Heart right ventricle (tissue), 16 donors: ENCODE measurements at places on chromosomes 7 and 10. TPM values are rescaled to one million over a fixed set of nuclear protein-coding genes. Genes with fewer than 3 reads are reported as not detected.

Gene NEURL1
- 0.57 TPM for total RNA-seq

Gene OR6V1
- total RNA-seq: not detected

GRCh38 chr7:66355756-66356155 is 150.6 kb downstream of the TPST1 start:
- DNase-seq: no peak

GRCh38 chr10:79038841-79039201 is 29.9 kb upstream of the ZMIZ1 start:
- DNase-seq: no peak

DNA sequence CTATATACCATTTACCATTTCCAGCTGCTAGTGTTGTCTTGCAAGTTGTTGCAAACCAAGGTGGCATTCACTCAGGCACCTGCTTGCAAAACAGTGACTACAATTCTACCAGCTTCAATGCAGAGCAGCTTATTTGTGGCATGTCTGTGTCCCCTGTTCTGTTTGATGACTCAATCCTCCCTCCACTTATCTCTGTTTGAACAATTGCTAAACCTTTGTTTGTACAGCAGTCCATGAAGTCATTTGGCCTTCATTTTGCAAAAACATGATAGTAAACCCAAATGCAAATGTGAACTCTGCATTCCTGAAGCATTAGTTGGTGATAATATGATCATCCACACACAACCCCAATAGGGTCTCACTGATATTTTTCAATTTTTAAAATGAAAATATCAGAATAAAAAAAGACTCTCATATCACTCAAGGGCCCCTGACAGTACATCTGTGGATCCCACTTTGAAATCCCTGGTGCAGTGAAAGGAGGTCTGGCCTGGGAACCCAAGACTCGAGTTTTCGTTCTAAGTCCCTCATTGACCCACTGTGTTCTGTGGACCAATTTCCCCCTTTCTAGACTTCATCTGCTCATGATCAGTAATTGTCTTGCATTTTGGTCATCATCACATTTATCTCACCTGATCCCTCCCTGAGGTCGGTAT is 425.4 kb downstream of the RPS24 start:
- DNase-seq: no peak

DNA sequence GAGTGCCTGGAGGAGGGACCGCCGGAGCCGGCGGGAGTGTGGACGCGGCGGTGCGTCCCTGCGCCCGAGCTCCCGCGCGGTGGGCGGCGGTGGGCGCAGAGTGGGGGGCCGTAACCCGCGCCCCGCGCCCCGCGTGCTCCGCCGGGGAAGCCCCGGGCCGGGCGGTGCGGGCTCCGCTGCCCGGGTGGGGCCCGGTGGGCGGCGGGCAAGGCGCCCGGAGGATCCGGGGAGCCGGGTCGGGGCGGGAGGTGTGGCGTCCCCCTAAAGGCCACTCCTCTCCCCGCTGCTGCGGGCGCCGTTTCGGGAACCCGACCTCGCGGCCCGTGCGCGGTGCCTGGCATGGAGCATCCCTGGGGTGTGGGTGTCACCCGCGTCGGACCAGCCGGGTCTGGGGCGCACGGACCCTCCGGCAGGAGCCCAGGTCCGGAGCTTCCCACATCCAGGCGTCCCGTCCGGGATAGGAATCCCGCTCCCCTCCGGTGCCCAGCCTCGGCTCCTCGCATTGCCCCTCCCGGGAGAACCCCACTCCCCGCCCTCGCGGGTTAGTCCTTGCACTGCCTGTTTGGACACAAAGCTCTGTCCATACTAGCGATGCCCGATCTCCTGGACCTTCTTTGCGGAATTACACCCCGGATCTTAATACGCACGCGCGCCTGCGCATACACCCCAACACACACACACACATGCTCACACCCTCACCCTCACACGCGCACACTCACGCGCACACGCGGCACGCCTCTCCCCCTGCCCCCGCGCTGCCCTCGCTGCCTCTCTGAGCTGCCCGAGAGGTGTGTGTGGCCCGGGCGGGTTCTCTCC is 723 bp downstream of the MTURN start:
- DNase-seq: peak; percentile 67

- DNase-seq: no peak
Measured at GRCh38 chr7:3981281-3981680, 680.2 kb downstream of the SDK1 start.

DNA sequence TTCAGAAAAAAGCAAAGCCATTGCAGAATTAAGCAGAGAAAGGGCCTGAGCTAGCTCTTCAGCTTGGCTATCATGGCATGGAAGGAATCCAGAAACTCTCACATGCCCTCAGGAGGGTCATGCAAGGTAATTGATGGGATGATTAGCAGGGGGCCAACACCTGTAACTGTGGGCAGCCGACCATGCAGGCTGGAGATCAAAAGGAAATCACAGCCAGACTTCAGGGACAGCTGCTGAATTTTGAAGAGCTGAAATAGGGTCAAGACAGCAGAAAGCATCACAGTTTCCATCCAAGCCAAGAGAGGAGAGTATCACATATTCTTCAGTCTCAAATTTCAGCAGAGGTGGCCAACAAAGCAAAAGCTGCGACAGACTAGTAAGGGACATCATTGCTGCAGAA is 239.6 kb upstream of the STEAP1 start:
- no peak for DNase-seq

DNA sequence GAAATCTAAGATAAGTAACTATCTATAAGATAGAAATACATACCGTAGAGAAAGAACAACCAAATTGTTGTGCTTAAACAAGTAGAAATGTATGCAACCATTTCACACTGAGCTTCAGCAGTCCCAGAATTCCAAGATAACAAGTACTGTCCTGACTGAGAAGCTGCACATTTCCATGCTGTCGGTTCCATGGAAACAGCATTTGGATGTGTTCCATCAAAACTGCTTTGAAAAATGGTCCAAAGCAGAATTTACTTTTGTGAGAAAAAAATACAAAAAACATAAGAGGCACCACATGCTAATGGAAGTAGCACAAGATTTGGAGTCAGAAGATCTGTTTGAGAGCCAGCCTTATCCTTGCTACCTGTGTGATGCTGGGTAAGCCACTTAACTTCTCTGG is 92.6 kb downstream of the MTERF1 start:
- no peak for DNase-seq

GRCh38 chr7:25282194-25282593 is 53.9 kb upstream of the NPVF start:
- no peak for DNase-seq

GRCh38 chr7:104152468-104152867 is 55.3 kb downstream of the ORC5 start:
- no peak for DNase-seq

Gene GDF2
- not detected for total RNA-seq

Gene FEZF1
- total RNA-seq: not detected

DNA sequence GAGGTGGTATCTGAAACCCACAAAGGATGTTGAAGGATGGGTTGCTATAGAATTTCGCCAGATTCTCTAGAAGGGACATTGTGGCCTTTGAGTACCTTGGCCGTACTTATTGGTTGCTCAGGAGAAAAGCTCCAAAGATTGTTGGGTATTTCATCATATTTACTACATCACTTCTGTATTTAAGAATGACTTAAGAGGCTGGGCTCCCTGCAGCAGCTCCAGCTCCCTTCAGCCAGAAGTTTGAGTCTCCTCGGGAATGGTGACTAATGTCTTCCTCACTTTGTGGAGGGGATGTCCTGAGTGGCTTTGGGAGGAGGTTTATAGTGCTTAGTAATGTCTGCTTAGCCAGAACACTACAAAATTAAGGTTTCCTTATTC is 18.1 kb downstream of the MINDY4 start:
- DNase-seq: no peak

GRCh38 chr7:82241356-82241755 is 202.2 kb downstream of the CACNA2D1 start:
- no peak for DNase-seq

DNA sequence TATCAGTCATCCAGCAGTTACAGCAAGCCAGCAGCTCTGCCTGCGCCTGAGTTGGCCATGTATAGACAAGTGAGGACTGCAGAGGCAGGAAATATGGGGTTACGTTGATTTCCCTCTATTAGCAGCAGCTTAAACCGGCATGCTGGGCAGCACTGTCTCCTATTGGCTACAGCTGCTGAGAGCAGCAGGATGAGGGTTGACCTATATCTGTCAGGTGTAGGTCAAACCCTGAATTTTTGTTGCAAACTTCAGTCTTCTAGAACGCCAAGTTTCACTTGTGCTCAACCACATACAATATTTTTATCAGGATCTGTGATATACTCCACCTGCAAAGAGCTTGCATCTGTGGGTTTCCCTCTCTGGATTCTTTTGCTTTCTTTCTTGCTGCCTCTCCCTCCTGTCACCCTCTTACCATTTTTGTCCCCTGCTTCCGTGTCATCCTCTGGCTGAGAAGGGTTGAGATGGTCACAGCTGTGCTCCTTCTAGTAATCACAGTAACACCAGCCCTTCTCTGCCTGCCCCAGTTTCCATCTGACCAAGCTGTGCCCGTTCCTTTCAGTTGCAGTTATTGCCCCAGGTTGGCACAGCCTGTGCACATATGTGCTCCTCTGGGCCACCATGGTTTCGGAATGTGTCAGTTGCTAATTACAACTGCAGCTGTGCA is 23.8 kb upstream of the GLCCI1 start:
- DNase-seq: no peak

- DNase-seq: no peak
Measured at GRCh38 chr10:118108194-118109026, 61.7 kb upstream of the RAB11FIP2 start.

GRCh38 chr7:41837916-41838315 is 135.0 kb upstream of the INHBA start:
- DNase-seq: no peak

DNA sequence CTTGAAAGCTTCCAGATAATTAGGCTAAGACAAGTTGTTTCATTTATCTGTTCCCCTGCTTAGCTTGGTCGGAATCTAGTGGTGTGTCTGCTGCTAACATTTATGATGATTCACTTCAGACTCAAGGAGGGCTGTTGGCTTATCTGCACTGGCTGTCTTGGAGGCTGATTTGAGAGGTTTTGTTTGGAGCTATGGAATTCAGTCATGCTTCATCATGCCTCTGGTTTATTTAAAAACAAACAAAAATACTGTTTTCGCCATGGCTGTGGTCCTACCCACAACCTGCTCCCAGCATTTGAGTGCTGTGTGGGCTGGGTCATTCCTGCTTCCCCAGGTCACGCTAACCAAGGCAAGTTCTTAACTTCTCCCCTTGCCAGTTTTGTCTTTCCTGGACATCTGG is 11.7 kb upstream of the ARPC1B start:
- no peak for DNase-seq

GRCh38 chr7:67267914-67268313 is 271.3 kb downstream of the TYW1 start:
- DNase-seq: no peak

Gene SP4
- total RNA-seq: 6.7 TPM

Gene GPER1
- total RNA-seq: 1.4 TPM

- no peak for DNase-seq
Measured at GRCh38 chr10:14048930-14049613, 281.7 kb downstream of the FRMD4A start.

- no peak for DNase-seq
Measured at GRCh38 chr7:101518336-101518735, 110.8 kb downstream of the MYL10 start.

DNA sequence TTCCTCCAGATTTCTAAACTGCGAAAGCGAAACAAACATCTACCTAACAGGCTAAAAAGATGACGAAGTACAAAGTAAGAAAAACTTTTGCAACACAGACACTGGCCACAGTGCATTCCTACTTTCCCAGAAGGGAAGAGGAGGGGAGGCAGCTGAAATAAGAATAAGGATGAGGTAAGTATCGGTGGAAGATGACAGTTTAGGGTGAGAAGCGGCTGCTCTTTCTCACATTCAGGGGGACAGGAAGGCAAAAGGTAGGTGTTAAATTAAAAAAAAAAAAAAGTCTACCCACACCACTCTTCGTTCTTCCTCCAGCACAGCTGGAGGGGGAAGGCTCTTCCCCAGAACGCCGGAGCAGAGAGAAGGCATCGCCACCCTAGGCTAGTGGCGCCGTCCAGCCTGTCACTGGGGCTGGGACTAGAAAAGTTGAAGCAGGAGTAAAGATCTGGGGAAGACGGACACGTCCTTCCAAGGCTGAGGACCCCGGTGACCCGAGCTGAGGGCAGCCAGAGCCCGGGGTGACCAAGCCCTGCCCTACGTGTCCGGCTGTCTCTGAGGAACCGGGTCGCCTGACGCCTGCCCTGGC is 846 bp downstream of the DNAJC1 start:
- no peak for DNase-seq

Gene CYP26C1
- not detected for total RNA-seq

- no peak for DNase-seq
Measured at GRCh38 chr10:5630112-5630436, 36.3 kb downstream of the ASB13 start.

Gene TRIM50
- not detected for total RNA-seq

GRCh38 chr7:120842121-120842621 is 15.8 kb downstream of the TSPAN12 start:
- no peak for DNase-seq

Gene HIP1
- 32.4 TPM for total RNA-seq

DNA sequence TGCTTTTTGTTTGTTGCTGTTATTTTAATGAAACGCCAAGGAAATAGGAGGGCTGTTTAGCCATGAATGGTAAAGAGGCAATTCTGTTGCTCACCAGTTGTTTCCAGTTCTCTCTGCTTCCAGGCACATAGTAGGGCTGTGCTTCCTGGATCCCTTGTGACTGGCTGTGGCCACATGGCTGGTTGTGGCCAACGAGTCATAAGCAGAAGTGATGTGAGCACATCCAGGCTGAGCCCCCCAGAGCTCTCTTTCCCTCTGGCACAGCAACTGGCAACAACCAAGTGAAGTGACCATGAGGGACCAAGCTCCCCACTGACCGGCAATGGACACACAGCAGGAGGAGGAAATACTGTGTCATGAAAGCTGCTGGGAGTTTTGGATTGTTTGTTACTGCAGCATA is 10.3 kb downstream of the GRID1 start:
- DNase-seq: no peak

GRCh38 chr10:88090568-88091214 is 227.3 kb downstream of the PTEN start:
- no peak for DNase-seq

- DNase-seq: no peak
Measured at GRCh38 chr7:134154581-134155130, 27.5 kb downstream of the LRGUK start.
